Activated CD8-positive, alpha-beta memory T cell treated with anti-CD3 and anti-CD28 coated beads for 1 hour (primary cell): ENCODE measurements at places on chromosomes 4 and X.

DNA sequence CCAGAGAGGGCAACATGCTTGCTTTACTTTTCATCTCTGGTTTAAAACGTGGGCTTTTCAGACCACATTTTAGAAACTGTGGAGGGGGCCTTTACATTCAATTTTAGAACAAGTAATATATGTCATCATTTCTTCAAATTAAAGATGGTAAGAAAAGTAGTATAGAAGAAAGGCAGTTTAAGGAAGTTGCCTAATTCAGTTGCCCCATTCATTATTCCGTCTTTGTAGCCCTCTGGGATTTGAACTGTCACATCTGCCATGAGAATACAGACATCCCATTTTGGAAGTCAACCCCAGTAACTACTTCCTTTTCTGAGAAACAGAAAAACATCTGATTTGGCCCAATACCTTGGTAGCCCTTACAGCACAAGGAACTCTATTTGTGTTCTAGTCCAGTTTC, 61.2 kb downstream of the PASD1 start:
- DNase-seq = no peak

DNA sequence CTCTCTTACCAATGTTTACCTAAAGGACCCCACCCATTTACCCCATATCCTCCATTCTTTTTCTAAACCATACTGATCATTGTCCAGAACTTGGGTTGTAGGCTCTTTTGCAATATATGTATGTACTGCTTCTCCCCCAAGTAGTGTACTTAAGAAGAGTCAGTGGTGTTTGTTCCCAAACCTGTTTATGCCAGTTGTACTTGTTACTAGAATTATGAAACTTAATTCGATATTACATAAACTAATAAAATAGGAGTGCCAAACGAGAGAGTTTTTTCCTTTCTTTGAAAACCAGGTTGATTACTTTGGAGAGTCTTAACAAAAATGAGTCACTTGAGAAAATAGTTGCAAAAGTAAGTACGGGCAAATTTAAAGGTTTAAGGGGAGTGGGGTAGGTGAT, 96.3 kb downstream of the GEMIN8 start:
- no peak for DNase-seq

DNA sequence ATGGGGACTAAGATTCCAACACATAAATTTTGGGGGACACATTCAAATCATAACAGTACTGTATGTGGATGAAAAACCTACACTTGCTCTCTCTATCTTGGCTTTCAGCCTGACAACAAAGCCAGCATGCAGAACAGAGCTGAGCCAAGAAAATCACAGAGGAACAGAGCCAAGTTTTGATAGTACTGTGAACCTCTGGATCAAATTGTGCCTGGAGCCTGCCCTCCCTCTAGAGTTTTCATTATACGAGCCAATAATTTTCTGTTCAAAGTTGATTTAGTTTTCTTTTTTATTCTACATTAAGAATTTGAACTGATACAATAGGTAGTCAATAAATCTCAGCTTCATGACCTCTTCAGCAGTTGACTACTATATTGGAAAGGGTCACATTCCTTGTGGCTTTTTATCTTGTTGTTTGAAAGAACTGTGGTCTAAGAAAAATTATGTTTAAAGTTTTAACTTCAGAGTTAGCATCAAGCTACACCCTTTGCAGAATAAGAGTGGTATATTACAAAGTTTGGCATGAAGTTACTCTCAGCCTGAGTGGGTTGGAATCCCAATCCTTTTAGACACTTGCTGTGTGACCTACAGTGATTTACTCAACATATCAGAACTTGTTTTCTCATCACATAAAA, 31.1 kb downstream of the GRID2 start:
- DNase-seq = no peak

GRCh38 chrX:49209434-49210251, 9.7 kb upstream of the SYP start:
- DNase-seq = no peak

GRCh38 chr4:158254292-158254691, 44.0 kb downstream of the TMEM144 start:
- DNase-seq = no peak

DNA sequence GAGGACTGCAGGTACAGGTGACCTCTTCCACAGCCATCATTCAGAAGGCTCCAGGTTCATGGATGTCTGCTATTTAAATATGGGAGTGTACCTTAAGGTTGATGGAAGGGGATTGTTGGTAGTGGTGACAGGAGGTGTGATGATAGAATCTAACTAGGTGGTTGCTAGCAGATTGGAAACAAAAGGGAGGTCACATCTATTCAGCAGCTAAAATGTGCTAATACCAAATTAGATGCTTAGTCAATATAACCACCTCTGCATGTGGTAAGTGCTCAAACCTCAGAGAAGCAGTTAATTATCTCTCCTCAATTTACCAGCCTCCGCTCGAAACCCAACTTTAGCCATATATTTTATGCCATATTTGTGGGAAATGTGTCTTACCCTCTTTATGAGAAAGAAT, 98.7 kb upstream of the CCSER1 start:
- DNase-seq = no peak

- DNase-seq = no peak
Measured at GRCh38 chrX:133796282-133796681, 189.1 kb downstream of the GPC3 start.
